ENCODE measurements at places on chromosomes 3 and 15.
A peak's percentile ranks its signal among the peaks of the same experiment; 100 is the strongest.

- peak; percentile 86 for DNase-seq
These were observed 134.3 kb upstream of the LRRN1 start for GRCh38 chr3:3664935-3665334.

DNA sequence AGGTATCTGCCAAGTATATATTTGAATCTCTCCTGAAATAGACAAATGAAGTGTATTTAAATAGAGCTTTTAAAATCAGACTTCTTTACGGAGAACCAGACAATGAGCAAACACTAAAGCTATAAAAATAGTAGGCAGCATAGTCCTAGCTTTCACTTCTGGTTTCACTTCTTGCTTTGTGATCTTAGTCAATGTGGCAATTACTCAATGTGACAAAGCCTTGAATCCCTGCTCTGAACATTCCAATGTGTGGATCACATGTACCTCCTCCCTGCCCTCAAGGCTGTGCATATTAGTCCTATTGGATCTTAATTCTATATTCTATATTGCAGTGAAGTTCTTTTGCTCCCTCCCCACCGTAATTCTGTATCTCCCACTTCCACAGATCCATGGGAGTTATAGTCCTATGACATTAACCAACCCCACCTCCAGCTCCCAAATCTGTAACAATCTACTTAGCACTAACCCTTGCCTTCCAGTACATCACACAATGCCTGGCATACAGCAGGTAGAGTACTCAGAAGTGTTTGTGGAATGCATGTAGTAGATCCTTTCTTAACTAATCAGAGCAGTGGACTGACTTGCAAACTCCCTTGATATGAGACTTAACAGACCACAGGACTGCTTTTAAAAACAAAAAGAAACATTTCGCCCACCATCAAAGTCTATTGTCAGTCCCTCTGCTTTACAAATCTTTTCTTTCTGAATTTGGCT is 24.3 kb upstream of the CP start:
- DNase-seq: peak; percentile 38

DNA sequence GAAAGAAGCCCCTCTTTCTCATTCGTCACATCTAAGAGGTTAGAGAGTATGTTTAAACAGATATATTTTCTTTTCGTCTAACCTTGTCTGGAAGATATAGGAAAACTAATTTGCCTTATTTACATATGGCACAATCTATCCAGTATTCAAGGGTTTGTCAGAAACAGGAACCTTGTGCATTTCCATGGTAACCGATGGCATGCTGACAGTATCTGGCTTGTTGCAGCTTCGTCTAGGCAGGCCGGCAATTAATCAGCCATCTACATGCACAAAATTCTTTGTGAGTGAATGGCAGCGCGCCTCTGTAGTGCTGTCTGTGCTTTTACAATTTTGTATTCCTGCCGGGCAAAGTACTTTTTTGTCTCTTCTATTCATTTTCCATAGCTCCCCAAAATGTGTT is 294.0 kb upstream of the SOX2 start:
- DNase-seq: peak; percentile 88

GRCh38 chr3:182947888-182948287 is 32.5 kb downstream of the DCUN1D1 start:
- no peak for DNase-seq

DNA sequence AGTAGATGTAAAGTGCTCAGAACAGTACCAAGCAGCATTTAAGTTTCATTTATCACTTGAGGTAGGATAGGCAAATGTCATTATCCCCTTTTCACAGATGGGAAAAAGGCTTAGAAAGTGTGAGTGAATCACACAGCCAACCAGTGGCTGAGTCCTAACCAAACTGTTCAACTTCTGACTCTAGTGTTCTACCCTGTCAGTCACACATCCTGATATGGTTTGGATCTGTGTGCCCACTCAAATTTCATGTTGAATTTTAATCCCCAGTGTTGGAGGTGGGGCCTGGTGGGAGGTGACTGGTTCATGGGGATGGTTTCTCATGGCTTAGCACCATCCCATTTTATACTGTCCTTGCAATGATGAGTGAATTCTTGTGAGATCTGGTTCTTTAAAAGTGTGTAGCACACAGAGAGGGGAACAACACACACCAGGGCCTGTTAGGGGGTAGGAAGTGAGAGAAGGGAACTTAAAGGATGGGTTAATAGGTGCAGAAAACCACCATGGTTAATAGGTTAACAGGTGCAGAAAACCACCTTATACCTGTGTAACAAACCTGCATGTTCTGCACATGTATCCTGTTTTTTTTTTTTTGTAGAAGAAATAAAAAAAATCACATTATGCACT is 304.7 kb downstream of the SUCLG2 start:
- peak; percentile 67 for DNase-seq

DNA sequence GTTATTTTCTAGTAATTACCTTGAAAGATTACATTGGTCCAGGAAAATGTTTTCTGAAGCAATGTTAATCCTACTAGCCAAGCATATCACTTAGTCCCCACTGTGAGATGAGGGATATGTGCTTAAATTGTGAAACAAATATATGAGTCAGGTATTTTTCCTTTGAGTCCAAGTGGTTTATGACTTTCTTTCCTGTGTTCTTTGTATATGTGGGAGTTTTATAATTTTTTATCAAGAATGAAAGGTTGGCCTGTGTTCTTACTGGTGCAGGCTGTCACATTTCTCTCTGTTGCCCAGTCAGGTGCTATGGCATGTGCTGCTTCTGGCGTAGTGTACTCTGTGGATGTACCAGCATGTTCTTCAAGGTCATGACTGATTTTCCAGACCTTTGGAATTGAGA is 147.4 kb downstream of the CMSS1 start:
- no peak for DNase-seq

DNA sequence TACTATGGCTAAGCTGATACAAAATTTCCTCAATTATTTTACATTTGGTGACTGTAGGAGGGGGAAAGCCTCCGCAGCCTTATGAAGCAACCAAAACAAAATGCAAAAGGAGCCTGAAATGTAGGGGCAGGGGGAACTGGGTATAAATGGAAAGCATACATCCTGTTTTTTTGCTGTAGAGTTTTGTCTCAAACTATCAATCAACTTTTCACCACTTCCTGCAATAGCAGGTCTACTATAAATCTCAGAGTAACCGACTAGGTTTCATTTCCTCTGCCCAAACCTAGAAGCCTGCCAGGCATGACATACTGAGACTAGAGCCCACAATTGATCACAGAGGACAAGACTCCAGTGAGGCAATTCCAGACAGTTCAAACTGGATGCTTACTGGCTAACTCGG is 91.3 kb downstream of the SHQ1 start:
- no peak for DNase-seq

GRCh38 chr3:177878192-177878591 is 658.0 kb upstream of the KCNMB2 start:
- no peak for DNase-seq

DNA sequence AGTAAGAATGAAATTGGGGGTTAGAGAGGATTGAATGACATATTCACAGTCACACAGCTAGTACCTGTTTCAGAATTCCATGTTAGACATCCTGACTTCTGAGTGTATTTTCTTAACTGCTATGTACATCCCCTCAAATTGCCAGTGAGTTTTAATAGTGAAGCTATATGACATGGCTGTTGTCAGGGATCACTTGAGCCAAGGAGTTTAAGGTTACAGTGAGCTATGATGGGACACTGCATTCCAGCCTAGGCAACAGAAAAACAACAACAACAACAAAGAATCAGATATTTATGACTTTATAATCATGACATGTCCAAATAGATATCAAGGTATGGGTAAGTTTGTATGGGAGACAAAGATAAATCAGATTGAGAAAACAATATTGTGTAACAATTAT is 16.6 kb downstream of the PARP15 start:
- no peak for DNase-seq

GRCh38 chr15:69857250-69857649 is 240.5 kb downstream of the TLE3 start:
- DNase-seq: no peak

Measured in astrocyte of the hippocampus (primary cell).